ENCODE measurements at places on chromosomes 2 and 18.

GRCh38 chr2:96815326-96816126, 542 bp upstream of the CNNM3 start:
- peak; percentile 12 for DNase-seq

DNA sequence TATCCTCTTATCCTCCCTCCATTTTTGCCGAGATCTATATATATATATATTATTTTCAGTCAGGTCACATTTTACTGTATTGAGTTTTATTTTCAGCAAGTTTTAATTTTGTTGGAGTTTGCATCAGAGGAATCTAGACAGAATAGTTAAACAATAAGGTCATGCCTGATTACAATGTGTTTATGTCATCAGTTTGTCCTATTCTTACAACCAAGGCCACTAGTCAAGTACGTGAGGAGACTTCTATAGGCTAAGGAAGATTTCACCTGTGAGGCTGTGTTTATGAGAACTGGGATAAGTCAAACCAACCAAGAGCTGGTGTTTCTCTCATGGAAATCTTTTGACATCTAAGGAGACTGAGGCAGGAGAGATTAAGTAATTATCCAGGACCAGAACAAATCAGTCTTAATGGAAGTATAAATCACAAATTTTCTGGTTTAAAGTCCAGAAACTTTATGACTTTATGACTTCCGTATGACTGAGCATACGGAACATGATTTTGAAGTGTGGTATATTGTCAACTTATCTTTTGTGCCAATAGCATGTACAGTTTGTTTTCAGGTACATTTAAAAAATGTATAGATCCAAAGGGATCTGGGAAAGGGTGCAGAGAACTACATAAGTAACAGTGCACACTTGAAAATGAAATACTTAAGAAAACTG, 100.0 kb upstream of the DTNA start:
- DNase-seq, result no peak

- DNase-seq, result no peak
Observed at GRCh38 chr2:178674122-178674521, 133.1 kb downstream of the TTN start.

DNA sequence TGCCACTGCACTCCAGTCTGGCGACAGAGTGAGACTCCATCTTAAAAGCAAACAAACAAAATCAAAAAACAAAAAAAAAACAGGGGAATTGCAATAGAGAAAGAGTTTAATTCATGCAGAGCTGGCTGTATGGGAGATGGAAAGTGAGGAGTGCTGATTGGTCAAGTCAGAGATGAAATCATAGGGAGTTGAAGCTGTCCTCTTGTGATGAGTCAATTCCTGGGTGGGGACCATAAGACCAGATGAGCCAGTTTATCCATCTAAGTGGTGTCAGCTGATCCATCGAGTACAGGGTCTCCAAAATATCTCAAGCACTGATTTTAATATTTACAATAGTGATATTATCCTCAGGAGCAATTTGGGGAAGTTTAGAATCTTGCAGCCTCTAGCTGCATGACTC, 45.3 kb downstream of the FRZB start:
- DNase-seq, result no peak

DNA sequence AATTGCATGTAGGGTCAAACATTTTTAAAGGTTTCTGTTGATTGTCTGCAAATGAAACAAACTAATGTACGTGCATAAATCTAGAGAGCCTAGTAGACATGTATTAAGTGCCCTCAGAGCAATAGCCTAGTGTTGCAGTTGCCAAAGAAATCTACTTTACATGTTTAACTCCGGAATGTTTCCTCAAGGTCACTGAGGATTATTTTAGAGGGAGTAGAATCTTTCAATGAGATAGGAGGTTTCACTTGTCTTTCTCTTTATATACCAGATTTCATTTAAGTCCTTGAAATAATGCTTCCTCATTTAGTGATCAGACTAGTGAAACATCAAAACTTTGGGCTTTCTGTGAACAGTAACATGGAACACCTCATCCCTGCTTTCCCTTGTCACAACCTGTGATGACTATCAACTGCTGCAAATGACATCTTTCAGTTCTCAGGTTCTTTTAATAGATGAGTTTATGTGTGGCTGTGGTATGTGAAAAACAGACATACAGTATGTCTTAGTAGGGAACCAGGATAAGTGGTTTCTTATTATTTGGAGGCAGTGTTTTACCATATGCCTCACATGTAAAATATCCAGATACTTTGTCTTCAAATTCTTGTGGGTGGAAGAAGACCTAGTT, 5.5 kb downstream of the UBE2E3 start:
- DNase-seq, result no peak

DNA sequence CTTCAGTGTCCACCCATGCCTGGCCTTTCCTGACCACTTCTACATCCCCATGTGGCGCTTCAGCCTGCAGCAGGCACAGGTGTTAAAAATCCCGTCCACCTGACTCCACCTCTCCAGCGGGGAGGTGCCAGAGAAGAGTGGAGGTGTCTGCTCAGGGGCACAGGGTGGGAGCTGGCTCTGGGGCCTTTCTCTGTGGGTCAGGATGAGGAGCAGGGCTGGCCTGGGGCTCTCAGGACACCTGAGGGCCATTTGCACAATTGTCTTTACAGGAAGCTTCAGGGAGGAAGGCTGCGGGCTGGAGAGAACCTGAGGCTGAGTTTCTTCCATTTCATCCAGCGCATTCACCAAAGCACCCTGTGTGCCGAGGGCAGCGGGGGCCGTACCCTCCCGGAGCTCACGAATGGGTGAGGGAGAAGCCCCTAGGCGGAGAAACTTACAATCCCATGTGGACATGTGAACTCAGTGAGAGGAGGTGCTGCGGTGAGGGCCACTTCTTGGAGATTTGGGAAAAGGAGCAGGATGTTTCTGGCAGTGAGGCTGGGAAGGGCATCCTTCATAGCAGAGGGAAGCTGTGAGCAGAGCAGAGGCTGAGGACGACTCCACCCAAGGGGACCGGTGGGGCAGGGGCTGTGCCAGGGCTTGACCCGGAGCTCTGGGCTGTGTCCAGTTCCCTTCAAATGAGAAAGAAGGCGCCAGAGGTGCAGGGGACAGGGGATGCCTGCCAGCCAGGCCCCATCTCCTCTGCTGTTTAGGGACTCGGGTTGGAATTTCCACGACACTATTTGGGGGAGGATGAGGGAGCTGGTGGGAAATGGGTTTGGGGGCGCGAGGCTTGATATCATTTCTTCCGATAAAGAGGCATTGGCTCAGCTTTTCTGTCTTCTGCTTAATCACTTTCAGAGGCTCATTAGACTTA, 155.2 kb upstream of the MYCN start:
- DNase-seq, result no peak

- no peak for DNase-seq
Observed at GRCh38 chr2:122412360-122412759, 656.9 kb downstream of the TSN start.

DNA sequence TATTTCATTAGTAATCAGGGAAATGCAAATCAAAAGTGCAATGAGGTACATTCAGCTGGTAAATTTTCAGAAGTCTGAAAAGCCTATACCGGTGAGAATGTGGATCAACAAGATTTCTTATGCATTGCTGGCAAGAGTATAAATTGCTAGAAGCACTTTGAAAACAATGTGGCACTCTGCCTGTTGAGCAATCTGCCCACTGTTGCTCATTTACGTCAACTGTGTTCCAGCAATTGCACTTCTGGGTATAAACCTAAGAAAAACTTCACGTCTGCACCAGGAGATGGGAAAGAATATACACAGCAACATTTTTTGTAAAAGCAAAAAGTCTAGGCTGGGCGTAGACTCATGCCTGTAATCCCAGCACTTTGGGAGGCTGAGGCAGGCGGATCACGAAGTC, 40.8 kb downstream of the MTERF4 start:
- DNase-seq, result no peak

GRCh38 chr2:127400897-127401756, 13.4 kb upstream of the MAP3K2 start:
- DNase-seq, result no peak
